C1 segment of cervical spinal cord (tissue), 14 donors: ENCODE measurements at places on chromosomes 6 and 20.

GRCh38 chr6:12584631-12585405 lies 131.7 kb upstream of the PHACTR1 start:
- no peak for DNase-seq

DNA sequence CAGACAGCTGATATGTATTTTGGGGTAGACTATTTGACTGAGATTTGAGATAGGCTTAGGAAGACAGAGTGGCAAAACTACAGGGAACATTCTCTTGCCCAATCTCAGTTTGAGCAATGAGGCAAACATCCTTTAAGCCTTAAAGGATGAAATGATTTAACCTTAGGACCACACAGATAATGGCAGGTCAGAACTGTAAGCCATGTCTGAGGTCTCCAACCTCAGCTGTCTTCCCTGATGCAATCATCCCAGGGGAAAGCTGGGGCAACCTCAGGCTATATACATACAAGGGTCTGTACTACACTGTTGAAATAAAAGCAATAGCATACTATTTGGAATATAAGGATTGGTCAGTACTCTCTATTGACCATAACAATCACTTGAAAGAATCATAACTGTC lies 83.8 kb upstream of the NUP153 start:
- no peak for DNase-seq

GRCh38 chr6:167306401-167306998 lies 15.4 kb downstream of the UNC93A start:
- no peak for DNase-seq

DNA sequence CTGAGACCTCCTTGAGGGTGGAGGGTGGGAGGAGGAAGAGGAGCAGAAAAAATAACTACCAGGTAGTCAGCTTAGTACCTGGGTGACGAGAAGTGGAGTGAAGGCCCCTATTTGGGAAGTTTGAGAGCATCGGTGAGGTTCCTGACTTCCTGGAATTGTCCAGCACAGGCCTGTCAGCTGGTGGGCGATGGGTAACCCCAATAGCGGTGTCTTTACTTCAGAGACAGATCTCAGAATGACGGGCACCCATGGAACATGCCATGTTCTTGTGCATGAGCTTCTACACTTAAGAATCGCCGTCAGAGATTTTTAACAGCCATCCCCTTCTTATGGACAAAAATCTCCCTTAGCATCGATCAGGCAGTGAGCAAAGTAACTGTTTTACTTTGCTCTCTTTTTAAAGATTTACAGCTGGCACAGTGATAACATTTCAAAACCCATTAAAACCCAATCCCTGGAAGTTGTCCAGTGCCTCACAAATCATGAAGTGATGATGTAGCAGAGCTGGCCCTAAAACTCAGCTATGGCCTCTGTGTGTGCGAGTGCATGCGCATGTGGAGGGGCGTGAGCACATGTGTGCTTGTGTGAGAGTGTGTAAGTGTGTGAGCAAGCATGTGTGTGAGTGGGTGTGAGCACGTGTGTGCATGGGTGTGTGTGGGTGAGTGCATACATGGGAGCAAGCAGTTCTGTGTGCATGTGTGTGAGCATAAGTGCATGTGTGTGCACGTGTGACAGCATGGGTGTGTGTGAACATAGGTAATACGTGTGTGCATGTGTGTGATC lies 85.2 kb downstream of the DLL1 start:
- no peak for DNase-seq

- DNase-seq, result no peak
These were observed 32.7 kb downstream of the FAM50B start for GRCh38 chr6:3881711-3882421.

GRCh38 chr6:16399158-16399557 lies 160.8 kb downstream of the GMPR start:
- DNase-seq, result no peak

- DNase-seq, result no peak
These were observed 3.2 kb upstream of the NINL start for GRCh38 chr20:25588491-25588890.

GRCh38 chr6:133230052-133230451 lies 11.1 kb upstream of the EYA4 start:
- no peak for DNase-seq

DNA sequence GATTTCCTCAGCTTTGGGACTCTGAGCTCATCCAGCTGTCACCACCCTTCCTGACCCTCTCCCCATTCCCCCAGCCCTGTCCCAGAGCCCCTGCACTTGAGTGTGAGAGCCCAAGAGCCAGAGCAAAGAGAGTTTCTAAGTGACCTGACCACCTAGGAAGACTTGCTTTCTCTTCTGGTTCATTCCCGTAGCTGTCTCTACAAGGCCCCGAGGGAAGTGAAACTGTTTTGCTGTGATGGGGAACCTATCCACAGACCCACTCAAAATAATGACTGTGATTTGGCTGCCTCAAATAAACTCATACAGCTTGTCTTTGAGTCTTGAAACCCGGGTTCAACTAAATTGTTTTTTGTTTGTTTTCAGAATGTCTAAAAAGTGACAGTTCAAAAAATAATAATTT lies 74.6 kb upstream of the XRN2 start:
- no peak for DNase-seq

GRCh38 chr6:29071831-29072723 lies 15.0 kb downstream of the OR2B3 start:
- no peak for DNase-seq

DNA sequence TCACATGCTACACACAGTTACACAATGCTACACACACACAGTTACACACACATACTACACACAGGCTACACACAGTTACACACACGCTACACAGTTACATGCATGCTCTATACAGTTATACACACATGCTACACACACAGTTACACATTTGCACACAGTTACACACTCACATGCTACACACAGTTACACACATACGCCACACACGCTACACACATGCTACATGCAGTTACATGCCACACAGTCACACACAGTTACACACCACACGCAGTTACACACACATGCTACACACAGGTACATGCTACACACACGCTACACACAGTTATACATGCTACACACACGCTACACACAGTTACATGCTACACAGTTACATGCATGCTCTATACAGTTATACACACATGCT lies 15.6 kb downstream of the MYT1 start:
- DNase-seq, result no peak

GRCh38 chr20:17896193-17896723 lies 72.3 kb downstream of the SNX5 start:
- no peak for DNase-seq

- DNase-seq, result no peak
These were observed 28.1 kb upstream of the GJA10 start for GRCh38 chr6:89866024-89866678.

DNA sequence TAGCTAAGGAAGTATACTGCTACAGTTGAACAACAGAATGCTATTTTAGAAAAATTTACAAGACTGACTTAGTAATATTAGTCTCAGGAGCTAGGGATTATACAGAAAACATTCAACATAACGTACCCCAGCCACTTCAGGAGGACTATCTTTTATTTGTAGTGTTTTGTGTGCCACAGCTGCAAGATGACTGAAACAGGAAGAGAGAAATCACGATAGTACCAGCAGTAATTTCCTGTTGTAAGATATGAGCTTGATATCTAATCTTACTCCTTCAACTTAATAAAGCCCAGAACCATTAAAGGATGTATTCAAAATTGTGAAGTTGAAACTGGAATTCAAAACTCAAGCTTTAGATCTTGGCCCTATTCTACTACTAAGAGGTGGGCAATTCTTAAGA lies 42.1 kb downstream of the SLC35A1 start:
- DNase-seq, result no peak
